ENCODE measurements at places on chromosomes 4 and X.

GRCh38 chrX:35444671-35445355, 353.3 kb upstream of the MAGEB16 start:
- DNase-seq: no peak

GRCh38 chr4:38574559-38575333, 89.3 kb upstream of the KLF3 start:
- DNase-seq: no peak

DNA sequence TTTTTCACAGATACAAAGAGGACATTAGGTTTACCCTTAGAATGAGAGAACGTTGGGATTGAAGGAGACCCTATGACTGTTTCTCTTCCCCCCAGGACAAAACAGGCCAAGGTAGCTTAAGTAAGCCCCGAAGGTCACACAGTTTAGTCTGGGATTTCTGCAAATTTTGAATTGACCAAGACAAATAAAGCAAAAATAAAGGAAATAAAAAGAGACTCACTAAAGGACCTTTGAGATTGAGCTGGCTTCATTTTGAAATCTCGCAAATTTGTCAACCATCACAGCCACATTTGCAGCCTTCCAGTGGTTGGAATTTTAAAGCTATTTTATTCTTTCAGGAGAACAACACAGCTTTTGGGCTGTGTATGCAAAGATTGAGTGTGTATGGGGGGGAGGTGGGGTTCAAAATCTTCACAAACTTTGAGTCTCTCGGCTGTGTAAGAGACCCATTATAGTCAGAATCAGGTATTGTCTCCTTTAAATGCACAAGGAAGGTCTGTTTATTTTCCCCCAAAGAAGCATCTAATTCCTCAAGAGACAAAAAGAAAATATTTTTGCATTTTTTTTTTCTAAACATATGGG, 4.2 kb downstream of the TMSB4X start:
- DNase-seq: no peak

DNA sequence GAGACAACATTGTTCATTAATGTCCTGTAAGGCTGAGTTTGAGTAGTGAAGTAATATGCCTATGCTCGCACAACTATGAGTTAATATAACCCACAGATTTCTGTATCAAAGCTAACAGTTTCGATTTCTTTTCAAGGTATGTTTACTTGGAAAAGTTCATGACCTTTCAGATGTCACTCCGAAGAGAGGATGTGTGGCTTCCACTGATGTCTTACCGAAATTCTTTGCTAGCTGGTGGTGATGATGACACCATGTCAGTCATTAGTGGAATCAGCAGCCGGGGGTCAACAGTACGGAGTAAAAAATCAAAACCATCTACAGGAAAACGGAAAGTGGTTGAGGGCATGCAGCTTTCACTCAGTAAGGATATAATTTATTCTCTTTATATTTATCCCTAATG, 124.9 kb downstream of the STAG2 start:
- no peak for DNase-seq

DNA sequence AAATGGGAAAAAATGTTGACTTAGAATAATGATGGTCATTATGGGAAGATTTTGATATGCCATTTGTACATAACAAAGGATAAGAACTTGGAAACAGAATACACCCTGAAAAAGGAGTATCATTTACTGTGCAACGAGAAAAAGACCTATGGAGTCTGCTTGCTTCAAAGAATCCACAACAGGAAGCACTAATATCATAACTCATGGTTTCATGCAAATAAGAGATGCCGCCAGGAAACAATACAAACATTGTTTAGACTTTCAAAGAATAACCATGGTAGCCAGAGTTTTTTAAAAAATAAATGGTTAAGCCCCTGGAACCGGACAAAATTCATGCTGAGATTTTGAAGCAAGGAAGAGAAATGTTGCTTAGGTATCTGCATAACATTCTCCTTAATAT, 139.9 kb upstream of the ETNPPL start:
- no peak for DNase-seq

- peak; percentile 1 for DNase-seq
Observed at GRCh38 chrX:54484666-54485065, 11.4 kb downstream of the FGD1 start.

DNA sequence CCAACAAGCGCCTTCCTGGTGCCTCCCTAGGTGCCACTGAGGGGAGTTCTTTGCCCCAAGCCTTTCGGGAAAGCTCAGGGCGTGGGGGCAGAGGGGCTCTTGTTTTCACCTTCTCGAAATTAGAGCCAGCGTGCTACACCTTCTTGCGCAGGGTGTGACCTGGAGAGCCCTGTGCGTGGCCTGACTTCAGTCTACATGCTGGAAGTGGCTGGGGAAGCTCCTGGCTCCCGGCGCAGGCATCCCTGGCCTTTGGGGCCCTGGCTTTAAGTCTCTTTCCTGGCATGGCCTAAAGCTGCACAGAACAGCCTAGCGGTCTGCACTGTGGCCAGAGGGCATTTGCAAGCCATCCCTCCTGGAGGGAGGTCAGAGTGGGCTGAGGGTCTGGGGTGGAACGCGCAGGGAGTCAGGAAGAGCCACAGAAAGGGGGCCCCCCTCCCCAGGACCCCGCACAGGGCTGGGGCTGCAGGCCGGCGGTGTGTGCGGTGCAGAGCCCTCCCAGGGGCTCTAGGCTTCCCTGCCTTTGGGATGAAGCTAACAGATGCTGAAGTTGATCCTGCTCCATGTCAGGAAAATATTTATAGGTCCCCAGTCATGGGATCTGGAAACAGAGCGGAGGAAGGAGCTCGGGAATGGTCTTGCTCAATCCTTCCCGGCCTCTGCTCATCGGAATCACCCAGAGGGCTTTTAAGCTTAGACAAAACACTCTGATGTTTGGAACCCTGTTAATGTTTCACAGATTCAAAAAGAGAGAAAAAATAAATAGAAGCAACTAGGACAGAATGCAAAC, 781 bp upstream of the SPON2 start:
- DNase-seq: no peak

- DNase-seq: no peak
Observed at GRCh38 chrX:51955200-51955599, 61.8 kb downstream of the MAGED1 start.

DNA sequence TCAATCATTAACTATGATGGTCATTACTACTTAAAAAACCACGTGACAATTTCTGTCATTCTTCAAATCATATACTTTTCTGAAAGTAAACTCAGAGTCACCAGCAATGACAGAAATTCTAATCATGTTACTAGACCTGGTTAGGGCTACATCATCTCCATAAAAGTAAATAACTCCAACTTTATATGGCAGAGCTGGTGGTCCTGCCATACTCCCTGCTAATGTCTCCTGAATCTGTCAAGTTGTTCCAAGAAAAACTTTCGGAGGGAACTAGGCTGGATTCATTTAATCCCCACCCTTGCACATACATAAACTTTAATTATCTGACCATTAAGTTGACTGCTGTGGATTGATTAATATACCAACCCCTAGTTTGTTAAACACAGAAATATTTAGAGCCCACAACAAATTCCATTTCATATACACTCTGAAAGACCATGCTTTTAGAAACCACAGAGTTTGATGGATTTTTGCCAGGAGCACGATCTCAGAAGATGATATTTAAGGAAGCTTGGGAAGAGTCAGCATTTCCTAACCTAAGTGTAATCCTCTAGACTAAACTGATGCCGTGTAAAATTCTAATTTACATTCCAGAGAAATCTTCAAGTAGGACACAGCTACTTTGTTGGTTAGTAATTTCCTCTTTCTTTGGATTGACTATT, 577.0 kb downstream of the FAT4 start:
- DNase-seq: no peak

GRCh38 chr4:114209584-114209983, 230.1 kb upstream of the ARSJ start:
- no peak for DNase-seq

DNA sequence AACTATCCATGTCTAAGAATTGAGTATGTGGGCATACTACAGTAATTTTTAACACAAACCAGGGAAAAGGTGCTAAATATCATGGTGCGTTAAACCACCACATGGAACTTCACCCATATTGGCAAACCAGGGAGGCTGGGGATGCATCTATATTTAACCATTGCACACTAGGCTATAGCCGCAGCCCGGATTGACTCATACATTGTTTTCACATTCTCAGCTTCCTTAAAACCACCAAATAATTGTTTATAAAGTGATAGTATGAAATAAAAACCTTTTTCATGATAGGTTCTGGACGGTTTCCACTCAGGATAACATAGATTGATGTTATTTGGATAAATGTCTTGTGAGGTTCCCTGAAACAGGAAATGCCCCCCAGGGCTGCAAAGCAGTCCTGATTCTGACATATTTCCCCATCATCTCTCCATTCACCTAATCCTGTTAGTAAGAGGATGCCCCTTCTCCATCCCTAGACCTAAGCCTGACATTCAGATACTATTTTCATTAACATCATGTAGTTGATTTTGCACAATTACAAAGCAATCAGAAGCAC, 7.9 kb downstream of the COL25A1 start:
- no peak for DNase-seq

DNA sequence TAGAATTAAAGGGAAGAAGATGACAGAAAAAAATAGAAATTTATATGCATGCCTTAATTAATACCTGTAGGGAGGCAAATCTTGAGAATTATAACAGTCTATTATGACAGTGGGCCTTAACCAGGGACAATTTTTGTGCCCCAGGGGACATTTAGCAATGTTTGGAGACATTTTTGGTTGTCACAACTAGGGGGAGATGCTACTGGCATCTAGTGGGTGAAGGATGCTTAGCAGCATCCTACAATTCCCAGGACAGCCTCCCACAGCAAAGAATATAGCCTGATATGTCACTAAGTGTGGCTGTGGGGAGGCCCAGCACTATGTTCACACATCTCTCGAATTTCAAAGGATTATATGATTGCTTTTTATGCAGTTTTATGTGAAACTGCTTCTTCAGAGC, 10.5 kb downstream of the GPR82 start:
- DNase-seq: no peak

DNA sequence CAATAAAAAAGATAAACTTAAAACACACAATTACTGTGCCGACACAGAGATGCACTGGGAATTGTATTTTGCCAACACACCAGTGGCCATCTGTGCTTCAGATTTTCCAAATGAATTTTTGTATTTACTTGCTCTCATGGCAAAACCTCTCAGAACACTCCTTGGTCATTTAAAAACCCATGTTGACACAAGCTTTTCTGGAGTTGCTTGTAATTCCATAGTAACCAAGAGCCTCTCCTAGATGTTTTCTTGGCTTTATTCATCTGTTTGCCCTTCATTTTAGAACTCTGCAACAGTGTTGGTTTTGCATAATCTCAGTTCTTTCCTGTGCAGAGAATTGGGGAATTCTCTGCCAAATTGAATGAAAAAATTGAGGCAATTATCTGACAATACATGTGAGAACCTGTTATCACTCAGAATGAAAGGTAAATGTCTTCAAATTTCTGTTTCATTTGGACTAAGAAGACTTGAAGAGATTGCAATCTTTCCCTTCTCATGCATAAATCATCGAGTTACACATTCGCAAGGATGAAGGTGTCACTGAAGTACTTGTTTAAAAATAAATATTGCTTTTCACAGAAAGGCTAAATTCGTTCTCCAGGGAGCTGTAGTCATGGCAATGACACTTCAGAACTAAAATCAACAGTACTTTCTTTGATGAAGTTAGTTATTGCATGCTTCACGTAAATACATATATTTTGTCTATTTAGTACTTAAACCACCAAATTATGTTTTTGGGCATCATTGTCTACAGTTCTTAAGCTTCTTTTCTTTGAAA, 301.8 kb upstream of the CTSO start:
- DNase-seq: no peak

GRCh38 chr4:144820728-144821085, 174.8 kb downstream of the HHIP start:
- no peak for DNase-seq

- DNase-seq: no peak
Observed at GRCh38 chr4:36173905-36174304, 70.4 kb downstream of the ARAP2 start.

DNA sequence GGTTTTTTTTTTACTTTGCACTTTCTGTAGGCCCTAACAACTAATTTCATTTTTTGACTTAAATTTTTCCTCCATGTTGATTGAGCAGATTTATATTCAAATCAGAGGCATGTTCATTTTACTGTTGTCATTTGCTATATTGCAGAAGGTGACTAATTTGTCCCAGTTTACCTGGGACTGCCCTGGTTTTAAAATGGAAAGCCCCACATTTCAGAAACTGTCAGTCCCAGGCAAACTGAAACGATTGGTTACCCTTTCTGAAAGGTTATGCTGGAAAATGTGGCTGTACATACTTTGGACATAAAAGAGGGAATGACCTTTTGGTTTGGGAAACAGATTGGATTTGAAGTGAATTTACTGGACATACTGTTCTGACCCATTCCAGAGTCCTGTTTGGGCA, 160.0 kb downstream of the SPCS3 start:
- DNase-seq: no peak

- no peak for DNase-seq
Observed at GRCh38 chr4:140893939-140894338, 137.8 kb upstream of the TBC1D9 start.

- DNase-seq: no peak
Observed at GRCh38 chr4:65018313-65018712, 609.1 kb upstream of the TECRL start.

GRCh38 chr4:145623831-145624230, 4.6 kb downstream of the MMAA start:
- no peak for DNase-seq

GRCh38 chrX:39301036-39301435, 499.8 kb downstream of the MID1IP1 start:
- no peak for DNase-seq

DNA sequence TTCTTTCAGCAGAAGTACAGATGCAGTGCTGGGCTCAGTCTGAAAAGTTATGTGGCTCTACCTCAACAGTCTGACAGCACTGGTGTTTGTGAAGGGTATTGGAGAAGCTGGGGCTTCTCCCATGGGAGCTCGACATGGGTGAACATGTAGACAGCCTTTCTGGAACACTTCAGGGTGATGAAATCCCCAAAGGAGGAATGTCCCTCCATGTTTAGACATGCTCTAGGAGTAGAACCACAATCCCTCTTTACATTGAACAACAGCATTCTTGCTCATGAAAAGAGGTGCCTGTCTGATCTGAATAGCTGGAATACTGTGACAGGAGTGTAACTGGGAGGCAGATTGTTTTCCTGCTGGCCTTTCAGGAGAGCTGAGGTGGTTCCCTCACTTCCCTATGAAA, 53.8 kb upstream of the NAP1L2 start:
- DNase-seq: no peak

GRCh38 chrX:22634751-22635150, 362.0 kb downstream of the CBLL2 start:
- DNase-seq: no peak

- DNase-seq: no peak
Observed at GRCh38 chr4:123304151-123304964, 92.2 kb upstream of the SPRY1 start.

- DNase-seq: no peak
Observed at GRCh38 chrX:15939737-15940136, 85.1 kb upstream of the AP1S2 start.

DNA sequence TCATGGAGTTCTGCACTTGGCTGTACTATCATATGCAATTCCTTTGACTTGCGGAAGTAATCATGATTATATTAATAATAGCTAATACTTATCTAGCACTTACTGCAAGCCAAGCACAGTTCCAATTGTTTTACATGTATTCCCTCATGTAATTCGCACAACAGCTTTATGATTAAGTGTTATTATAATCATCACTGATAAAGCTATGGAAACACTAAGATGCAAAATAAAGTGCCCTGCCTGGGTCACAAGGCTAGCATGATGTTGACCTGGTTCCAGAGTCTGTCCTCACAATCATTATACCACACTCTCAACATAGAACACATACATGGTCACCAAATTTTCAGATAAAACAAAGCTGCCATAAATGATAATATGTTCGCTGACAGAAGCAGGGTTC, 234.6 kb downstream of the FMR1NB start:
- DNase-seq: no peak

GRCh38 chrX:119984652-119985051, 41.1 kb upstream of the NKAP start:
- DNase-seq: no peak

Measured in cortex of kidney (tissue), 1 donor.